ENCODE measurements at places on chromosomes 3 and 15.

GRCh38 chr3:193241716-193242115 is 694 bp downstream of the PLAAT1 start:
- no peak for DNase-seq

GRCh38 chr15:66483131-66483566 is 14.4 kb downstream of the SNAPC5 start:
- no peak for DNase-seq

- no peak for DNase-seq
These were observed 25.9 kb downstream of the ETFA start for GRCh38 chr15:76285241-76285825.

DNA sequence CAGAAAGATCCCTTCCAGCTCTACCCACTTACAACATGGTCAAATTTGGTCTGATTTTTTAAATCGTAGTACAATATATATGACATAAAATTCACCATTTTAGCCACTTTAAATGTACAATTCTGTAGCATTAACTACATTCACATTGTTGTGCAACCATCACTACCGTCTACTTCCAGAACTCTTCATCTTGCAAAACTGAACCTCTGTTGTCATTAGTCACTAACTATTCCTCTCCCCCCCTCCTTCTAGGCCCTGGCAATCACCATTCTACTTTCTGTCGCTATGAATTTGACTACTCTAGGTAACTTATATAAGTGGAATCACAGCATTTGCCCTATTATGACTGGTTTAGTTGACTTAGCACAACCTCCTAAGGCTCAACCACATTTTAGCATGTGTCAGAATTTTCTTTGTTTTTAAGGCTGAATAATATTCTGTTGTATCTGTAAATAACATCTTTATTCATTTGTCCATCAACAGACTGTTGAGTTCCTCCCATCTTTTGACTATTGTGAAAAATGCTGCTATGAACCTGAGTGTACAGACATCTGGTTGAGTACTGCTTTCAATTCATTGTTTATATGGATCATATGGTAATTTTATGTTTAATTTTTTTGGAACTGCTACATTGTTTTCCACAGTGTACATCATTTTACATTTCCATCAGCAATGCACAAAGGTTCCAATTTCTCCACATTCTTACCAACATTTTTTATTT is 35.5 kb upstream of the CCR2 start:
- DNase-seq: no peak

GRCh38 chr3:18079739-18080138 is 337.3 kb upstream of the TBC1D5 start:
- DNase-seq: no peak

GRCh38 chr15:90641581-90642463 is 75.3 kb upstream of the BLM start:
- DNase-seq: no peak

GRCh38 chr3:19825193-19825592 is 108.8 kb downstream of the EFHB start:
- no peak for DNase-seq

DNA sequence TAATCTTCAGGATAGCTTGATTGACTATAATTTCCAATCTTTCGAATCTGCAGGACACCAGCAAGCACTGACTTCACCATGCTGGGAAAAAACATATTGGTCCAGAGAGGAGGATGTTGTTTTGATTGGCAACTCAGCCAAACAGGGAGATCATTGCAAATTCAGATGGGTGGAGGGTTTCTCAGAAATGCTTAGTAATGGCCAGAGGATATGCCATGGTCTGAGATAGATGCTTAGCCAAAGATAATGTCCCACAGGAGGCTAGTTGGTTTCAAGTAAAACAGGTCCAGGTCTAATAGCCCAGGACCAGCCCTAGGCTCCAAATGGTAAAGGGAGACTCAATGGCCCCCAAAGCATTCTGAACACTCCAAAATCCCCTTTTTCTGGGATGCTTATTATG is 46.7 kb upstream of the CCDC80 start:
- no peak for DNase-seq

Data from CD4-positive, alpha-beta T cell treated with Interferon gamma for 1 hour (primary cell).